ENCODE measurements at places on chromosomes 1 and 21.

- no peak for DNase-seq
Observed at GRCh38 chr1:203649999-203650836, 23.6 kb downstream of the ATP2B4 start.

GRCh38 chr21:26732432-26733221 lies 112.6 kb downstream of the ADAMTS1 start:
- DNase-seq, result no peak

DNA sequence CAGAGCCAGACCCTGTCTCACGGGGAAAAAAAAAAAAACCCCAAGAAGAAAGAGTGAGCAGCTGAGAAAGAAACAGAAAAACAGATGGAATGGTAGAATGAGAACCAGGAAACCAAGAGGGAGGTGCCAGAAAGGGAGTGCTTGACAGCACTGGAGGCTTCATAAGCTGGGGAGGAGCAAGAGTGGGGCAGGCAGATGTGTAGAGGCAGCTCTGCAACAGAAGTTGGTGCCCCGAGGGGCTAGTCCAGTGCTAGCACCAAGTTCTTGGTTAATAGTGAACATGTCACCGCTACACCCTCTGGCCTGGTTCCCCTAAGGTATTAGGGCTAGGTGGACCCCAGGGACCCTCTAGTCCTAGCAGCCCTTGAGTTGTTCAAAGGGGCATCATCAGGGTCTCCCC lies 98.0 kb downstream of the TGFBR3 start:
- DNase-seq, result no peak

DNA sequence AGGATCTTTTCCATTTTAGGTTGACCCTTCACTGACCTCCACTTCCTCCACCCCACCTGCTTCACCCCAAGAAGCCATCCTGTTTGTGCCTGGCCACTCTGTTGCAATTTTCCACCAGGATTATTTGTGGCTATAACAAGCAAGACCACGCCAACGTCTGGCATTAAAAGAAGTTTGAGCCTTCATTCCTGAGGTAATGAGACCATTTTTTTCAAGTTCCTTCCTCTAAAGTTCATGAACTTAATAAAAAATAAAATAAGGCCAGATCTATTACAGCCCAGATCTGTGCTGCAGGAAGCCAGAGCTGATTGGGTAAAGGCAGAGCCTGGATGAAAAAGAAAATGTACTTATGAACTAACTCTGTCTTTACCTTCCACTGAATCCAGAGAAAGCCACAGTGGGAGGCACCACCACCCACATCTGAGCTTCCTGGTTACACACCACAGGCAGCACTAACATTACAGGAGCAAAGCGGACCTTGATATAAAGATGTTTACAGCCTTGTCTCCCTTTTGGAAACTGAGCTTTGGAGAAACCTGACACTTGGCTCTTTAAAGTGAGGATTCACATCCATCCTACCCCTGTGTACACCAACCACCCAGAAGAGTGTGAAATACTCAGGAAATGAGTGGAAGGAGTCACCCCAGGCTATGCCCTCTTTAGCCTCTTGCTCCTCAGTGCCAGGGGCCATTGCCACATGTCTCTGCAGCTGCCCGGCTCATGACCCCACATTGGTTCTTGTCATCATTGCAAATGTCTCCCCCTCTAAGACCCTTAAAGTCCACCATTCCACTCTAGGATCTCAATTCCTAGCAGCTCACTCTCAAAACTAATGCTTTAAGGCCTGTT lies 293.6 kb downstream of the PLPP3 start:
- DNase-seq, result no peak

DNA sequence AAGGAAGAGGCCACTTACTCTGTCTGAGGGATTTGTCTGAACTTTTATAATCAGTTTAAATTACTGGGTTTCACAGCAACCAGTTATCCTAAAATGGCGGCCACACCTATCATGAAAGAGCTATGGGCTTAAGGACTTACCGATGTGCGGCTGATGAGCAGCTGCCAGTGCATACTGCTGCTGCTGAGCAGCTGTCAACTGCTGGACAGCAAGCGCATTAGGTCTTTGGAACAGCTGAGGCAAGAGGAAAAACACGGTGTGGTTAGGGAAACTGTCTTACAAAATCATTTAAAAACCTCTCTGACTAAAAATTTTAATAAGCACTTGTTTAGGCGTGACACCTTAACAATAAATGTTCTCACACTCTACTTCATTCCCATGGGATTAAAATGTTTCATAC lies 72.6 kb upstream of the SDC3 start:
- DNase-seq, result no peak

GRCh38 chr1:42176902-42177519 lies 12.5 kb upstream of the GUCA2A start:
- DNase-seq, result peak; percentile 91

DNA sequence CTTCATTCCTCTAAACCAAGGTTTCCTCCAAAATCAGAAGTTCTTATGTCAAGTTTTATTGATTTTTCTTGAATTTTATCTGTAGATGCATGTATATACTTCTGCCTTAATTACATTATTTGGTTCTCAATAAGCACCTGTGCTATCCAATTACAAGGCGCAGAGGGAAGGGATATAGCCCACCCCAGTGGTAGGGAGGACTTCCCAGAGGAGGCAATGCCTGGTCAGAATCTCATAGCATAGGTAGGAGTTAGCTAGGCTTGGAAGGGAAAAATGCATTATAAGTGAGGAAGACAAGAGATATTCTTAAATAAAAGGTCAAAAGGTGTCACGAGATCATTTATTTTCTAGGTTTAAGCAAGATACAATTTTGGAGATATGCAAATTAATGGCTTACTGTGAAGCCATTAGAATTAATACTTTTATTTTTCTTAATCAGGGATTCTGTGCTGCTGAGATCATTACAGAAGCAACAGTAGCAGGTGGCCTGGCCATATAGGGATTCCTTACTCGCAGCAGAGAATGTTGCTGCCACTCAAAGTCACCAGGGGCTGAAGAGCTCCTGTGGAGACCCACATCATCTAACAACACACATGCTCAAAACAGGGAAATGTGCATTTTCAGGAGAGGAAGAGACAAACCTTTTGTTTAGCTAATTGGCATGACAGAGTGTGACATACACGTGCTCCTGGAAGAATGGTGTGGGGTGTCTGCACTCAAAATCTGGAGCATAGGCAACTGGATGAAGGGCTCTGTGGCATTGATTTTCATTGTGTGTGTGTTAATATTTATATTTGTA lies 178.3 kb downstream of the ATG4C start:
- no peak for DNase-seq

- DNase-seq, result no peak
Observed at GRCh38 chr1:92399076-92399475, 87.6 kb downstream of the GFI1 start.

GRCh38 chr1:78913950-78914349 lies 92.6 kb downstream of the ADGRL4 start:
- no peak for DNase-seq

DNA sequence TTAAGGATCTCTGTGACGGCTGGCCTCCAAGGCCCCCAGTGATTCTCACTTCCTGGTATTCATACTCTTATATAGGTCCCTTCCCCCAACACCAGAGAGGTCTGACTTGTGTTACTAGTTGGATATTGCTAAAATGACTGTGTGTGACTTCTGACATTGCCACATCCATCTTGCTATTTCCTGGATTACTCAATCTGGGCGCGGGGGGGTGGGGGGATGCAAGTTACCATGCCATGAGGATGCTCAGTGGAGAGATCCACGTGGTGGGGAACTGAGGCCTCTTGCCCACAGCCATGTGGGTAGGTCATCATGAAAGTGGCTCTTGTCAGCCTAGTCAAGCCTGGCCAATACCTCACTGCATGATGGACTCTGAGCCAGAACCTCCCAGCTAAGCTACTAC lies 117.0 kb downstream of the UBE2U start:
- DNase-seq, result no peak

GRCh38 chr21:29256126-29256910 lies 42.4 kb upstream of the BACH1 start:
- DNase-seq, result peak; percentile 61

DNA sequence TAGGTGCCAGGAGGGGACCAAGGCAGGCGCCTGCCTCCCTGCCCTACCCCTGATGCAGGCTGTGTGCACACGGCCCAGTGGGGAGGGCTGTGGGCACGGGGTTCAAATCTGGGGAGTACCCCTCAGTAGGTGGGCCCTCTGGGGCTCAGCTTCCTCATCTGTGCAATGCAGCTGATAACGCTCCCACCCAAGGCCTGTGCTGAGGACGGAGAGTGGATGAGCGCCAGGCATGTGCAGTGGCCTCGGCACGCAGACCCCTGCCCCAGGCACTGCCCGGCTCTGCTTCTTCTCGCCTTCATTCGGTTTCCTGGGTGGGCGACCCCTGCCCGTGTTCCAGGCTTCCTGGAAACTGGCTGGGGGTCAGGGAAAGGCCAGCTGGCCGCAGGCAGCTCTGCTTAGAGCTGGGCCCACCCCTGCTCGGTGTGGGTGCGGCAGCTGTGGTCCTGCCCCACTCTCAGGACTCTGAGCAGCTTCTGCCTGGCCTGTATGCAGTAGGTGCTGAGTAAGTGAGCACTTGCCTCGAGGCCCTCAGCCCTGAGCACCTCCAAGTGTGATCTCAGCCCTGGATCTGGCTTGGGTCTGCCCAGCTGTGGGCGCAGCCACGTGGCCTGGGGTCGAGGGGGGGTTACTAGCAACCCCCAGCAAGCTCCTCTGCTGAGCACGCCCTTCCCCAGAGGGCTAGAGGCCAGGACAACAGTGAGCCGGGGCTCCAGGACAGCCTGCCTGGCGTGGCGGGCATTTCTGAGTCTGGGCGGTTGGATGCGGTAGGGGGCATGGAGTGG lies 11.9 kb upstream of the TNFRSF14 start:
- DNase-seq, result no peak

GRCh38 chr1:14851760-14852159 lies 253.3 kb downstream of the KAZN start:
- DNase-seq, result no peak

GRCh38 chr1:218592688-218593087 lies 247.6 kb downstream of the TGFB2 start:
- DNase-seq, result no peak

DNA sequence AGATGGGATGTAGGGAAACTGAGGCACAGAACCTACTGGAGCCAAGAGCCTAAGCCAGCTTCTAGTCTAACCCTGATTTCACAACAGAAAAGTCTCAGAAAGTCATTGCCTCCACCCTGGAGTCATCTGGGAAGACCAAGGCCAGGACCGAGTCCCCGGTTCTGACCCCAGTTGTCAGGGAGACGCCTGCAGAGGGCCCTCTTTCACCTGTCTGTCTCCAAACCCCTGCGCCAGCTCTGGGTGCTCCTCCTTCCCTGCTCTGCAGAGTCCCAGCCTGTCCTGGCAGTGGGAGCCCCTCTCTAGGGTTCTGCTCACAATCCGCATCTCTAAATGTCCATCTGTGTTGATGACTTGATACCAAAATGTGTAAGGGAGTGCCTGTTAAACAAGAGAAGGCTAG lies 149.7 kb downstream of the PGBD5 start:
- DNase-seq, result no peak

DNA sequence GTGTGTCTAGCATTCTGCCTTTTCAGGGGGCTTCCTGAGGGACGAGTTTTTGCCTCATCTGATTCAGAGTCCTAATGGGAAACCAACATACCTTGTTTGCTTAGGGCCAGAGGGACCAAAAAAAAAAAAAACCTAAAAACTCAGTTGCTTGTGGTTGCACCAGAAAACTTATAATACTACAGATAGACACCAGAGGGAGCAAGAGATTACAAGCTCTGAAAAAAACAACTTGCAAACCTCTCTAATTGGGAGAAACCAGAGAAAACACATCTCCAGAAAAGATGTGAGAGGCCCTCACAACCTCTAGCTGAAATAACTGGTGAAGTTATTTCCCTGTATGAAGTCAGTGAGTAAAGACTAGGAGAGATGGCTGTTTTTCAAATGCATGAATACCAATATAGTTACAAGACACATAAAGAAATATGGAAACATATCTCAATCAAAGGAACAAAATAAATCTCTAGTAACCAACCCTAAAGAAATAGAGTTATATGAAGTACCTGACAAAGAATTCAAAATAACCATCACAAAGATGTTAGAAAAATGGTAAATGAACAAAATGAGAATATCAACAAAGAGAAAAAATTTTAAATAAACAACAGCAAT lies 233.7 kb upstream of the NFIA start:
- DNase-seq, result peak; percentile 82

DNA sequence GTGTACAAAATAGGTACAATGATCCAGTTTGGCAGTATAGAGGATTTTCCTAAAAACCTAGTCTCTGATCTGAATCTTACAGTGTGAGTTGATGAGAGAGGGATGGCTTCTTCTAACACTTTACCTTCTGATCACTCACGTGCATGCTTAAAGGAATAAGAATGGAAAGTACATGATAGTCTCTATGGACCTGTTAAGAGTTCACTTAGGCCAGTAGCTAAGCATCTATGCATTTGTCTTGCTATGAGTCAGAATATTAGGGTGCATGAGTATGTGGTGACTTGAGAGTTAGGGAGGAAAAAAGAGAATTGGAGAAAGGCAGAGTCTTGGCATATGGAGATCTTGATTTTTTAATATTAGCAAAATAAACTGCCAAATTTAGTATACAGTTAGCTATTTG lies 206.3 kb downstream of the COL11A1 start:
- DNase-seq, result no peak

GRCh38 chr1:40633931-40634376 lies 31.5 kb downstream of the RIMS3 start:
- DNase-seq, result no peak

DNA sequence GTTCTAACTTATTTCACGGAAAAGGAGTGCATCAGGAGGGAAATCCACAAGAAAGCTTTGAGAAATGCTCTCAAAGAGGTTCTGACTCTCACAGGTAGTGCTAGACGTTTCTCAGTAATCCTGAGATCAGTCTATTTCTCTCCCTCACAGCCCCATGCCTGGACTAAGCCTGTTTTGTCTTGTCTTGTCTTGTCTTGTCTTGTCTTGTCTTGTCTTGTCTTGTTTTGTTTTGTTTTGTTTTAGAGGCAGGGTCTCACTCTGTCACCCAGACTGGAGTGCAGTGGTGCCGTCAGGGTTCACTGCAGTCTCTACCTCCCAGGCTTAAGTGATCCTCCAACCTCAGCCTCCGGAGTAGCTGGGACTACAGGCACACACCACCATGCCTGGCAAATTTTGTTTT lies 133.3 kb upstream of the SGIP1 start:
- no peak for DNase-seq

DNA sequence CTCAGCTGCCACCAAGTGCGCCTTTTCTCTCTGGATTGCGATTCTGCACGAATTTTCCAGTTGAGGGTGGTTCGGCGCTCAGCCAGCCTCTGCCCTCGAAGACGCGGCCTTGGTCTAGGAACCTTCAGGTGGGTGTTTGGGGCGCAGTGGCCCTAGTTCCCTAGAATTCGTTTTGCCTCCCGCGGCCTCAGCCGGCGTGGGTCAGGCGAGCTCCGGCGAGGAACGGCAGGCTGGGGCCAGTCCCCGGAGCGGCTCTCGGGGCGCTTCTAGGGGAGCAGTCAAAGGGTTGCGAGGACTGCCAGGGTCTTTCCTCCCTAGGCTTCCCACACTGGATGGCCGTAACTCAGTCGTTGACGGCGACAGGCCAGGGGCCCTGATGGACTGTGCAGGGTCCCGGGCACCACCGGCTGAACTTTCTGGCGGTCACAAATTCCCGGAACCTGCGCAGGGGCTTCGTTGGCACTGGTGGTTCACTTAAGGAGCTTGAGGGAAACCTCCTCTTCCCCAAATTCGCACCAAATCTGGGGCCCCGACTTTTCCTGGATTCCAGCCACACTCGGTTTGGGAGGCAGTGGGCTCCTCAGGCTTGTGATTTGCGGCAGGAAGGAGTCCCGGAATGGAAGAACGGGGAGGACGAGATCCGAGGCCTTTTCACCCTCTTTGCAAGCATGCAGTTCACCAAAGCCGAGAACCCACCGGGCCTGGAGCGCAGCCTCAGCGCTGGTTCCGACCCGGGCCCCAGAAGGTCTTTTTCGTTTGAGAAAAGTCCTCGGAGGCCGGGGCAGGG lies 1.2 kb downstream of the DMBX1 start:
- DNase-seq, result no peak

GRCh38 chr1:39900662-39901463 lies 854 bp downstream of the MYCL start:
- DNase-seq, result peak; percentile 97
